ENCODE measurements at places on chromosomes 1 and 21.

DNA sequence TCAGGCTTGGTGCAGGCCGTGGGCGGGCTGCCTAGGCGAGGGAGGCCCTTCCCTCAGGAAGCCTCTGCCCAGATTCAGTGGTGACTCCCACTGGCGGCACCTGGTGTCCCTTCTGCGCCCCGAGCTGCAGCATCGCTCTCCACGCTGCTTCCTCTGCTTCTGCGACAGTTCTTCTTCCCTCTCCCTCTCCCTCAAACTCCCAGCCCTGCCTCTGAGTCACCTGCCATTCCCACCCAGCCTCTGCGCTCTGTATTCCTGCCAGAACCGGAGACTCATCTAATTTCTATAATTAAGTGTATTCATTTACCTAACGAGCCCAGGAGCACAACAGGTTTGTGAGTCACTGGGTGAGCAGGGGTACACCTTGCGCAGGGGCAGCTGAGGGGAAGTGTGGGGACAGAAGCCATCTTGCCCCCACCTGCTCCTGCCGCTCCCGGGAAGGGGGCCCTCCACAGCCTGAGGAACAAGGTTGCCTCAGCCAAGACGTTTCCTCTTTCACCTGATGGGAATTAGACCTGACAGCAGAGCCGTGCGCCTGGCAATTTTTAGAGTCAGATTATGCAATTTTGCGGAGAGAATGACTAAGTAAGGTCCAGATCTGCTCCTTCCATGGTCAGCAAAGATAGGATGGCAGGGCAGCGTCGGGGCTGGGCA is 19.4 kb downstream of the KCNC4 start:
- no peak for DNase-seq

- DNase-seq, result no peak
Observed at GRCh38 chr1:203147376-203147775, 19.9 kb downstream of the ADORA1 start.

GRCh38 chr1:3545363-3546047 is 65.8 kb downstream of the MEGF6 start:
- no peak for DNase-seq

DNA sequence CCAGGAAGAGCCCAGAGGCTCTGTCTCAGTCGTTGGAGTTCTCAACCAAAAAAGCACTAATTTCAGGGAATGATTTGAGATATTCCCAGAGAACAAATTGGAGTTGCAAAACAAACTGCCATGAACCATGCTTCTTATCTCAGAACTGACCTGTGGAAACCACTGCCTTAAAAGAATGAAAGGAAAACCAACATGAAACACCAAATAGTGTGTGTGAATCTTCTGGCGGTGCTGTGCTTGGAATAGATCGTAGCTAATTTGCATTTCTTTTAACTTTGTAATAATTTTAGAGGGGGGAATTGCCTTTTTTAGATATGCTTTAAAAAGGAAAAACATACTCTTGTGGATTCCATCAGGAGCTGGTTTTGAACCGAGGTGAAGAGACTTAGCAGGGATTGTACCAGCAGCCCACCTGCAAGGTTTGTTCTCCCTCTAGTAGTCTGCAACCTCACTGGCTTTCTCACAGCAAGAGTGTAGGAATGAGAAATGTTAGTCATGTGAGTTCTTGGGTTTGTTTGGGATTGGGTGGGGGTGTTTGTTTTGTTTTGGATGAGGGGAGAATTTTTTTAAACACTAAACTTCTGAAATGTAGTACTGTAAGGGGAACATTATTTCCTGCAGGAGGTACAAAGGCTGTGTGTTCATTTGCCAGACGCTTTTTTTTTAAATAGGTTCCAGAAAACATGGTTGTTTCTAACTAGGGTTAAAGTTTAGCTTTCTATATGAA is 45.7 kb upstream of the ANGPTL1 start:
- DNase-seq, result no peak

- no peak for DNase-seq
Observed at GRCh38 chr1:177164380-177165068, at the start of gene ASTN1. TSS of gene ASTN1 (minus strand) at chr1:177164712. CDS start at chr1:177164676, 36 bp downstream.
